Stimulated activated CD4-positive, alpha-beta T cell treated with anti-CD3 and anti-CD28 coated beads, Interleukin-15, amount 100 ng/mL, for 24 hours (primary cell): ENCODE measurements at places on chromosomes 11 and 22.

- DNase-seq = peak; percentile 36
Measured at GRCh38 chr22:46739094-46739870, 1.2 kb upstream of the CERK start.

DNA sequence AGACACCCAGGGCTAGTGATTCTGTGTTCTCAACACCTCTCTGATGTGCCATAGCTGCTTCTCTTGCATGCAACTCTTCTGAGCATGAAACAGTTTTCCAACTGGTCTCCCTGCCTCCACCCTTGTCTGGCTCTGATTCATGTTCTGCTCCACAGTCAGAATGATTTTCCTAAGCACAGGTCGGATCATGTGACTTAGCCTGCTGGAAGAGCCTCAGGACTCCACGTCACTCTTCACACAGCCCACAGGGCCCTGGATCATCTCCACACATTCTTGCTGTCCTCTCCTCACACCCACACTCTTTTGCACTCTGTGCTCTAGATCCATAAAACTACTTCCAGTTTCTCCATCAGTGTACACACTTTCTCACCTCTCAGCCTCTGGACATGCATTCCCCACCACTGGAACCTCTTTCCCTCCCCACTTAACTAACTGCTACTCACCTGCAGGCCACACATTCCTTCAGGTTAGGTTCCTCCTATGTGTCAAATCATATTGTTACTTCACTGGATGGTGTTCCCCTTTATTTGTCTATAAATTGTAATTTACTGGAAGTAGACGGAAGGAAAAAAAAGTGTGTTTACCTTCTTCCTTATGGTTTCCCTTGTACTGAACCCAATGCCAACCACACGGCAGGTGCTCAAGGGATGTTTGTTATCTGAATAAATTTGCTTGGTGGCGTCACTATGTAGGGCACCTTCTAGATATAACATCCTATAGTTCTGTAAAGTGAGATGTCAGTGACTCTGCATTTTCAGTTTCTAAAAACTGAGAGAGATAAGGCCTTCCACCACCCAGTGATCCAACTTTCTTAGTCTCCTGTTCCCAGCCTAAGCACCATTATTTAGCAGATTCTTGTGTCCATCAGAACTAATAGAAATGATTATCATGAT, 133.7 kb downstream of the ETS1 start:
- no peak for DNase-seq

- DNase-seq = peak; percentile 70
Measured at GRCh38 chr11:68584097-68584496, 100.2 kb upstream of the GAL start.

- DNase-seq = no peak
Measured at GRCh38 chr11:19781351-19781750, 68.7 kb downstream of the NAV2 start.

DNA sequence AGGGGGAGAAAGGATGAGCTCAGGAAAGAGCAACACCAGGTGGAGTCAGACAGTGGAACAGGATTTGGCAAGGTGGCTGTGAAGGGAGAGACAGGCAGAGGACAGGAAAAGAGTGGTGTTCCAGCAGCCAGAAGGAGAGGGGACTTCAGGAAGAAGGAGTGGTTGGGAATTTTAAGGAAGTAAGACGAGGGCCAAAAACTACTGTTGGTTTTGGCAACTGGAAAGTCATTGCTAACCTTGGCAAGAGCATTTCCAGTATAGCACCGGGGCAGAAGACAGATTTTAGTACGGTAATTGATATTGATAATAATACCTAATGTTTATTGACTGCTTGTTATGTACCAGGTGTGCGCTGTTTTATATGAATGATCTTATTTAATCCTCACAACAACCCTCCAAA, 15.4 kb upstream of the DDX6 start:
- DNase-seq = no peak

DNA sequence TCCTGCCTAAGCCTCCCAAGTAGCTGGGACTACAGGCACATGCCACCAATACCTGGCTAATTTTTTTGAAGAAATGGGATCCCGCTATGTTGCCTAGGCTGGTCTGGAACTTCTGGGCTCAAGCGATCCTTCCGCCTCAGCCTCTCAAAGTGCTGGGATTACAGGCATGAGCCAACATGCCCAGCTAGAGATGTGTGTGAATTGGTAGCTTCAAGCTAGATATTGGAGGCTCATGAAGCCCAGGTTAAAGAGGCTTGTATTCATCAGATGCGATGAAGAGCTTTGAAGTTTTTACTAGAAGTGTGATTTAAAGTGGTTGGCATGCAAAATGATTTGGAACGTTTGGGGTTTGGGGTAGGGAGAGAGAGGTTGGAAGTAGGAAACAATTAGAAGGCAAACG, 19.6 kb downstream of the NF2 start:
- DNase-seq = no peak

DNA sequence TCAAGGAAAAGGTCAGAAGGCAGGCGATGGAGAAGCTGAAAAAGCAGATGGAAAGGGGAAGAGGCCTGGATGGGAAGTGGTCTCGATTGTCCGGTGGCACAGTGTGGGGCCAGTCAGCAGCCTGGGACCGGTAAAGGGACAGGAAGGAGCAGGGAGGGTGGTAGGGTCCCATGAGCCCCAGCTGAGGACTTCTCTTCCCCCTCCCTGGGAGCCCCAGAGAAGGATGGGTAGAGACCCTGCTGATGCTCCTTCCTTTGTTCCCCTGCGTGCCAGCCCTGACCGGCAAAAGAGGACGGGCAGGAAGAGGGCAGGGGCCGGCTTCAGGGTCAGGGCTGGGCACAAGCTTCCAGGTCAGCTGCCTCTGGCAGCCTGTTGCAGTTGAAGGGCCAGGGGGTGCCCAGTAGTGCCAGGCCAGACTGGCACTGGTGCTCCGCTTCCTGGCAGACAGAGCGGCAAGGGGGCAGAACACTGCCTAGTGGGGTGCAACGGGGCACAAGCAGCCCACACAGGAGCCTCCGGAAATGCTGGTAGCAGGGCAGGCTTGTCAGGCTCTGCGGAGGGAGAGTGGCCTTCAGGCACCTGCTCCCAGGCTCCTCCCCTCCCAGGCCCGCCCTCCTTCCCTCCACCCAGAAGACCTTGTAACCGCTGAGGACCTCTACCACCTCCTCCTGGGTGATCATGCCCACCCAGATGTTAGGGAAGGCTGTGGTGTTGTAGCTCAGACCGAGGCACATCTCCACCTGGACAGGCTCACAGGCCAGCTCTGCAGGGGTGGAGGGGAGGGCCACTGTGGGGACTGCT, 739 bp upstream of the C1QTNF5 start:
- DNase-seq = no peak

- DNase-seq = no peak
Measured at GRCh38 chr11:8025123-8025522, 38.0 kb downstream of the EIF3F start.

DNA sequence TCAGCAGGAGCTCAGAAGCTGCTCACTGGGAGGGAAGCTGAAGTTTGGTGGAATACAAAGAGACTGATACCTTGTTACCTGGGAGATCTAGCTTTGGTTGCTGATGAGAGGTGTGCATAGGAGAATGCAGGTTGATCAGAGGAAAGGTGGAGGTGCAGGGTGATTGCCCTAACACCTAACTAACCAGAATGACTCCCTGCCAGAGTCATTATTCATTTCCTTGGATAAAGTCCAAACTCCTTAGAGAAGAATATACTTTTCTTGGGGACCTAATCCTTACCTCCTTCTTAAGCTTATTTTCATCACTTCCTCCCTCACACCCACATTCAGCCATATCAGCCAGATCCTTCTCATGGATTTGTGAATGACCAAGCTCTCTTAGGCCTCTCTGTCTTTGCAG, 814.2 kb upstream of the TENM4 start:
- DNase-seq = no peak

DNA sequence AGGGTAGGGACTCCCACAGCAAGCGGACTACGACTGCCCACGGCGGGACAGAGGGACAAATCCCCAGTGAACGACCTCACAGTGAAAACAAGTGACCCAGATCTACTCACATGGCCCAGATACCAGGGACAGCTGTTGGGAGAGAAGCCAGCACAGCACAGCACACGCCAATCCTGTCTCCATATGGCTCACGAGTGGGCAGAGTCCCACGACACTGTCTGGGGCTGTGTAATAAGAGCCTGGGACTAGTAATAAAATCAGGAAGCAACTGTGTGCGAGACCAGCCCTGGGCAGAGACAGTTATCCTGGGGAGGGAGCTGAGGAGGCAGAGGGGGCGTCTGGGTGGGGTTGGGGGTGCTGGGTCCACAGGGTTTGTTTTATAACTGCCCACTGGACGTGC, 385.0 kb downstream of the CTTN start:
- DNase-seq = no peak

- peak; percentile 30 for DNase-seq
Measured at GRCh38 chr22:40116496-40117200, 61.1 kb upstream of the TNRC6B start.

- DNase-seq = no peak
Measured at GRCh38 chr22:50630376-50630775, 2.4 kb upstream of the ARSA start.

- DNase-seq = no peak
Measured at GRCh38 chr22:35614404-35614803, 2.7 kb downstream of the MB start.

GRCh38 chr11:118841469-118842242, 42.0 kb upstream of the CXCR5 start:
- peak; percentile 68 for DNase-seq

- DNase-seq = no peak
Measured at GRCh38 chr11:128902515-128903066, 11.4 kb downstream of the KCNJ5 start.
